ENCODE measurements at places on chromosomes 7 and 10.

DNA sequence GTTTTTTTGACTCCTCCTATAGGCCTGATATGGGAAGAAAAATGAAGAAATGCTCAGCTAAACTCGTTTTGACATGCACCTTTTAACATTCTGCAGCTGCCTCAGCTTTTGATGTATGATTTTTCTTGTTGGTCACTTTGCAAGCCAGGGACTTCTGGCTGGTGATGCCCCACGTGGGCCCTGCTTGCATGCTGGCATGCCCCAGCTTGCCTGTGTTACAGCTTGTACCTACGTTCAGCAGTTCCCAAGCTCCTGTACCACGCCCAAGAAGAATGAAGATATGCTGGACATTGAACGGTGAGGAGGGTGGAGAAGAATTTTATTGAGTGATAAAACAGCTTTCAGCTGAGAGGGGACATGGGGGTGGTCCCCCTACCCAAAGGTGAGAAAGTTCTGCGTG lies 245.6 kb upstream of the FZD8 start:
- no peak for DNase-seq

- DNase-seq: no peak
These were observed 3.2 kb downstream of the SFMBT2 start for GRCh38 chr10:7407368-7408290.

GRCh38 chr10:27258838-27259812 lies 18.5 kb upstream of the ACBD5 start:
- DNase-seq: no peak

DNA sequence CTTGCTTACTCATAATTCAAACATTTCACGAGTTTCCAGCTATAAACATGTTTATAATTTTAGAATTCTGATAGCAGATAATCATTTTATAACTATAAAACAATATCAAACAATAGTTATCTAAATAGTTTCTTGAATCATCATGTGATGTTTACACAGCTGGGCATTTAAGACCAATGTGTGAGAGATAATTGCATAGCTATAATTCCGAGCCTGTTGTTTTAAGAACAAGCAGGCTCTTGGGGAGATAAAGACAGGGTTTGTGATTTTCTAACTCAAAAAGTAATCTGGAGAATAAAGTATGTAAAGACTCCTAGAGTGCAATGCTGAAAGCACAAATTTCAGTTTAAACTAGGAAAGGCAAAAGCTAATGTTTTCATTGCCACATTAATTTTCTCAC lies 331.2 kb downstream of the LRRTM3 start:
- DNase-seq: no peak

DNA sequence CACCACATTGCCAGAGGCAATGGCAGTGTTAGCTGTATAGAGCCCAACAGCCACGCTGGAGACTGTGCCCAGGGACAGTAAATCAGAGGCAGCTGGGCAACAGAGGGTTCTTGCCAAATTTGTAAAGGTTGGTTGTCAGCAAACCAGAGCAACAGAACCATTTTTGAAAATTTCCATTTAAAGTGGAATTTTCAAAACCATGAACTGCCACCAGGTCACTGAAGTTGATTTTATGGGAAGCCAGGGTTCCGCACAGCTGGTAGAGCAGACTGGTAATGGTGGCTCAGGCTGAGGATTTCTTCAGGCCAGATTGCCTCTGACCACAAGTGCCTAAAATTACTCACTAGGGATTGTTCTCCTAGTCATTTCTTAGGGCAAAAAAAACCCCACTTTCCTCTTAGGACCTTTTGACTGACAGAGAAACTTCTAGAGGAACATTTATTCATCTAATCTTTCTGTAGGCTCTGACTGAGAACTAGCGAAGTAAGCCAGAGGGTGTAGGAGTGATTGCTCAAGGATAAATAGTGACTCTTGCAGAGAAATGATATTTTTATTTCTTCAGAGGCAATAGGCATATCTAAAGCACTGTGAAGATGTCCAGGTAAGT lies 342.4 kb downstream of the BBS9 start:
- no peak for DNase-seq

- no peak for DNase-seq
These were observed 353 bp downstream of the EPHB6 start for GRCh38 chr7:142855114-142855743.

GRCh38 chr10:110668443-110668842 lies 24.3 kb downstream of the RBM20 start:
- no peak for DNase-seq

DNA sequence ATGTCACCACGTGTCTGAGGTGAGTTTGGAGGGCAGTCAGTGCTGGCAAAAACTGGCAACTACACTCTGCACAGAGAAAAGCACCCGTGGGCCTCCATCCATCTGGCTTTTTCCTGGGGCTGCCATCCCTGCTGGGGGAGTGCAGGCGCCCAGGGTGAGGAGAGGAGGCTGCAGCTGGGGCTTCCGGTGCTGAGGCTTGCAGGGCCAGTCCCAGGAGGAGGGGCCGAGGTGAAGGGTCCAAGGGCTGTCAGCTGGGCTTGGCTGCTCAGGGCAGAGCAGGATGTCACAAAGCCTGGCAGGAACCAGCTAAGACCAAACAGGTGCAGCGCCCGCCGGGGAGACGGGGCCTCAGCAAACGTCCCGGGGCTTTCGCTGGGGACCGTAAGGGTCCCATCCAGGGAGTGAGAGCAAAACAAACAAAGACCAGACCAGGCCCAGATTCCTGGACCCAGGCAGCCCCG lies 77.2 kb downstream of the CFAP46 start:
- DNase-seq: no peak

DNA sequence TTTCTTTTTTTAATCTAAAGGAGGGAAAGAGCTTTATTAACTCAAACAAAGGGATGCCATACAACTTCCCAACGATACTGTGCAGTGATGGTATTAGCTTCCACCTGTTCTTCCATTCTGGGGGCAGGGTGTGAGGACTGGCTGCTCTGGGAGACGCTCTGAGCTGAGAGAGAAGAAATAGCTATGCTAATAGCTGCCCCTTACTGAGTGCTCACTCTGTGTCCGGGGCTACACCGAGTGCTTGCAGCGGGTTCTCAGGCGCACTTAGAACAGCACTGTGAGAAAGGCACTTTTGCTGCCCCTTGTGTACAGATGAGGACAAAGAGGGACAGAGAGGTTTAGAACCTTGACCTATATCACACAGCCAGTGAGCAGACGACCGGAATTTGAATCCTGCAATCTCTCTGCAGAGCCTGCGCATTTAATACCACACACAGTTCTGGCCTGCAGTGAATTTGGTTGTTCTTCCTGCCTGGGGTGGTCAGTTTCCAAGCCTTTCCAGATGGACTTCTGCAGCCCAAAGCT lies 142.2 kb downstream of the PLPP4 start:
- DNase-seq: no peak

DNA sequence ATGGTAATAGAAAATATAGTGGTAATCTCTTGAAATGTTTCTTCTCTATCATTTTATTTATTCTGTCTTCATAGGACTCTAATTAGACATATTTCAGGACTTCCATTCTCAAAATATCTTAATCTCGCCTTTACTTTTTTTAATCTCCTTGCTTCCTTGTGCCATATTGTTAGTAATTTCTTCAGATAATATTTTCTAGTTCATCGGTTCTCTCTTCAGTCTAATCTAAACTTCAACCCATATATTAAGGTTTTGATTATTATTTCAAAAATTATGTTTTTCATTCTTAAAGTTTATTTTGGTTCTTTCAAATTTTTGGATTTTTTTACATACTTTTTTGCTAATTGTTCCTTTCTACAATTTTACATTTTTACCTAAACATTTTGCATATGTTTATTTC lies 237.9 kb upstream of the DGKB start:
- DNase-seq: no peak

DNA sequence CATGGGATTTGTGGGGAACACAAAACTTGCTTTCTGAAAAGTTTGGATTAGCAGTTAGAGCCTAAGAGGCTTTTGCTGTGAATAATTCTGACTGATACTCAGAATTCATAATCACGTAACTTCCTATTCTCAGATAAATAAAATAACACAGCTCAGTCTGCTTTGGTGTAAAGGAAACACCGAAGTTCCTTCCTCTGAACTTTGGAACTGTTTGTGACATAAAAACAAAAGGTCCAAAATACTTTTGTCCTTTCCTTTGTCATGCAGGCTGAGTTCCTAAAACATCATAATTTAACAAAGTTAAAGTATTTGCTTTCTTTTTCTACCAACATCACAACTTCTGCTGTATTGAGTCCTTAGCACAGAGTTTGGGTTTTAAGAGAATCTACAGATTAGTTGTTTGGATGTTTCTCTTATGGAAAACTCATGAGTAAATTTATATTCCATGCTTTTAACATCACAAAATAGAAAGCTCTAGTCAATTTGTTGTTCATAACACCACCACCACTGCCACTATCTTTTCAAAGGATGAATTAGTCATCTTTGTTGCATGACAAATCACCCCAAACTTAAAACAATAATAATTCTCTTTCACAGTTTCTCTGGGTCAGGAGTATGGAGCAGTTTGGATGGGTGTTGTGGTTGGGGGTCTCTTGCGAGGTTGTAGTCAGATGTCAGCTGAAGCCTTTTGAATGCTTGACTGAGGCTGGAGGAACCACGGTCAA lies 123.4 kb downstream of the REEP3 start:
- no peak for DNase-seq

DNA sequence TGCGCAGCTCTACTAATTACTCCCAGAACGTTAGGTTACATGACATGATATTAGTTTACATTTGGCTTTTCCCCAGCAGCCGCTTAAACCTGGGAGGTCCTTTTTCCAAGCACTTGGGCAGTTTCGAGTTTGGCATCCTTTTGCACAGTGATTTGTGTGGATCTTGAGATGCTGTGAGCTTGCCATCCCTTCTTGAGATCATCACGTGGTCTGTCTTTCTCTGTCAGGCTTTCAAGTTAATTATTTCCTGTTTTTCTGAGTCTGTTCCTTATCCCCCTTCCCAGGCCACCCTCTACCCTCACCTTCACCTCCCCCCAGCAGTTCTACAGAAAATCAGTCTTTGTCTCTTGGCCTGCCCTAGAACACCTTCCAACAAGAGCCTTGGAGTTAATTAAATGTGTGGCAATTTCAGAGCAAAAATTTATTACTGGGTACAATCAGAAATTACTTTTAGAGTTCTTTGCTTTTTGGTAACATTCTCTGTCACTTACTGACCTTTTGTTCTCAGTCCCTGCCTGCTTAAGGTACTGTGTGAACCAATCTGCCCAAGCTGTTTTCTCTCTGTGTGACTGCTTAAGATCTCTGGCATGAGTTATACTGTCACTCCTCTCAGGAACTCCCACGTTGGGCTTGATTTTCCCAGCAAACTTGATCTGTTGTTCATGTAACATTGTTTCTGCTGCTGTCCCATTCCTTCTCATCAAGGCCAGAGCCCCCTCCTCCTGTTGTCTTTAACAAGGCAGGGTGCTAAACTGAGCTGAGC lies 3.1 kb upstream of the SLF2 start:
- DNase-seq: peak; percentile 44

GRCh38 chr10:131683941-131684340 lies 216.9 kb upstream of the PPP2R2D start:
- no peak for DNase-seq

DNA sequence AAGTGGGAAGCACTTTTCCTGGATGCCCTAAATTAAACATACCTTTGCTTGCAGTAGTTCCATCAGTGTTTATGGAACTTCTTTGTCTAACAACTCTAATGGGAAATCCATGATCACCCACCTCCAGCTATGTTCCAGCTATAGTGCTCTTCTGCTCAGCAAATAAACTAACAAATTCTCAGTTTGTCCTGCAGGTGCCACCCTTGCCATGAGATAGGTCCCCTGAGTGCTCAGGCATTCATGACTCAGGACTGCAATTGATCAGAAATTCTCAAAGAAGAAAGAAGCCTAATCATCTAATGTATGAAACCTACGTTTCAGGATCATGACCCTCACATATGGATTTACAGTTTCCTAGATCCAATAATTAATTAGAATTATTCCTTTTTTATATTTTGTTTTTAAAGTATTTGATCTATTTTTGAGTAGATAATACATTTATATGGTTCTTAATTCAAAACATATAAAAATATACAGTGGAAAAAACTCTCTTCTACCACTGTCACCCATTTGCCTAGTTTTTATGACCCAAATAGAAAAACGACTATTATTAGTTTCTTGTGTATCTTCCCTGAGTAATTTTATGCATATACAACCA lies 48.7 kb upstream of the DYNC1I1 start:
- peak; percentile 17 for DNase-seq

DNA sequence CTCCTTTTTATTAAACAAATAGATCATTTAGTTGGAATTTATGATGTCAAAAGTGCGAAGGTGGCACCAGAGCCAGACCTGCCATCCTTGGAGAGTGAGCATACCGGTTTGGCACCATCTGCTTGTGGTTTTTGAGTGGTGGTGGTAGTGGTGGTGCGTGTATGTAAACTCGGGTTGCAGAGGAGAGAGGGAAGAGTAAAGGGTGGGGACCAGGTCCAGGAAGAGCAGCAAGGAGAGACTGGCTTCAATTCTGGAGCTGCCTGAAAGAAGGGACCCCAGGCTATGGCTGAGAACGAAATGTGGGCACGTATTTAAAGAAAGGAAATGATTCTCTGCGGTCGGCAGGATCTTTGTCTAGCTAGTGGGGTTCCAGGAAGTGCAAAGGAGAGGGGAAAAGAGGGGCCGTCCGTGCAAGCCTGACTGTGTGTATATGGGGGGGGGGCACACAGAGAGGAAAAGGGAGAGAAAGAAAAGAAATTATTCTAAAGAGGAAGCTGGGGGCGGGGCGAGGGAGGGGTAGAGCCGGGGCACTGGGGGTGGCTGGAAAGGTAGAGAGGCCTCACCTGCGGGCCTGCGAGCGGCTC lies 448 bp upstream of the GOLGA7B start:
- DNase-seq: no peak

DNA sequence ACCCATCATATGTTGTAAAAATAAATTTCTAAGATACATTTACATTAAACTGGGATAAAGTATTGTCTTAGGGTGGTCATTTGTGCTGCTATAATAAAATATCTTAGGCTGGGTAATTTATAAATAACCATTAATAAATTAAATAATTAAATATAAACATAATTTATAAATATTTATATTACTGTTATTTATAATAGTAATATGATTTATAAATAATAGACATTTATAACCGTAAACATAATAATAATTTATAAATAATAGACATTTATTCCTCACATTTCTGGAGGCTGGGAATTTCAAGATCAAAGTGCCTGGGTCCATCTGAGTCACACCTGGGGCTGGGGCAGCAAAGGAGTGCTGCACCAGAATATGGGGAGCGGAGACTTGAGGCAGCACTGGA lies 31.1 kb downstream of the ZWINT start:
- no peak for DNase-seq

- no peak for DNase-seq
These were observed 66.5 kb downstream of the BICC1 start for GRCh38 chr10:58579011-58579655.

GRCh38 chr7:37290731-37291130 lies 157.9 kb downstream of the ELMO1 start:
- no peak for DNase-seq
